Immature natural killer cell (primary cell): ENCODE measurements at places on chromosomes 11 and 22. TPM values are rescaled to one million over a fixed set of nuclear protein-coding genes. Genes with fewer than 3 reads are reported as not detected.

DNA sequence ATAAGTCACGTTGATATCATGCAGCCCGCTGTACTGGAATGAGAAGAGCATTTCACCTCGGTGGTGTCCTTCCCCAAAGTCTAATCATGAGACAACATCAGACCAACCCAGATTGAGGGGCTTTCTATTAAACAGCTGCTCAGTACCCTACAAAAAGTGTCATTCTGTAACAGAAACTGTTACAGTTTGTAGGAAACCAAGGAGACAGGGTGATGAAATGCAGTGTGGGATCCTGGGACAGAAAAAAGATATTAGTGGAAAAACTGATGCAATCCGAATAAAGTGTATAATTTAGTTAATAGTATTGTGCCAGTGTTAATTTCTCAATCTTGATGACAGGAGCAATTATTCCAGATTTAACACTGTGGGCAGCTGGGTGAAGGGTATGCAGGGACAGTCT, 128.0 kb downstream of the MICAL2 start:
- no peak overlapping the region for H3K27ac ChIP-seq
- peaks cover 18% of the 10 kb centered on the region for H3K36me3 ChIP-seq
- peaks cover 32% of the 10 kb centered on the region for H3K4me1 ChIP-seq
- H3K4me3 ChIP-seq, result no peak overlapping the region

DNA sequence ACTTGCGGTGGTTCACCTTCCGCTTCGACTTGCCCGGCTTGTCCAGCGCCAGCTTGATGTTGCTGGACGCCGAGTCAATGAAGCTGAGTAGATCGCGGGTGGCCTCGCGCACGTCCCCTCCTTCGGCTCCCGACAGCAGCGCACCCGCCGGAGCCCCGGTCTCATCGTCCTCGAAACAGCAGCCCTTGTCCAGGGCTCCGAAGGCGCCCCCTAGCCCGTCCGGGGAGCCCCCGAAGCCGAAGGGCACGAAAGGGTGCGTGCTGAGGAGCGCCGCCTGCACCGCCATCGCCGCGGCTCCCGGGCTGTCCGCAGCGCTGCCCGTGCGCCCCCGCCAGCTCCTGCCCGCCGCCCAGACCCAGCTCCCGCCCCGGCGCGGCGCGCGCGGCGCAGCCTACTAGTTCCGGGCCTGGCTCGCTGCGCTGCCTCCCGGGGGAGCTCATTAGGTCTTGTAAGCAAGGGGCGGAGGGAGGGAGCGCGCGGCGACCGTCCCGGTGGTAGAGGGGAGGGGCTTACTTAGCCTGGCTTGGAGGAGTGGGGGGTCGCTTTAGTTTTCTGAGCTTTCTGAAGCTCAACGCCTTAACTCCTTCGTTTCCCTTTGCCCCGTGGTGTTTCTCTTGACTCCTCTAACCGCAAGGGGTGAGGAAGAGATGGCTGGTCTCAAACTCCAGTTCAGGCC, at the start of gene FAM181B:
Gene FAM181B (minus strand): TSS at position 421 of the 676 bp plus-strand sequence. CDS start 135 bp downstream, at position 286.
- H3K4me3 ChIP-seq, result peak within 1 kb of the TSS; percentile 57
- H3K36me3 ChIP-seq, result peaks cover 8% of the 10 kb centered on the region
- peaks cover 45% of the 10 kb centered on the region for H3K27me3 ChIP-seq
- no peaks in the 10 kb centered on the region for H3K4me1 ChIP-seq

GRCh38 chr11:69948256-69949141, 129.3 kb upstream of the FGF3 start:
- H3K27me3 ChIP-seq, result no peaks in the 10 kb centered on the region
- no peaks in the 10 kb centered on the region for H3K4me1 ChIP-seq
- no peak overlapping the region for H3K4me3 ChIP-seq

DNA sequence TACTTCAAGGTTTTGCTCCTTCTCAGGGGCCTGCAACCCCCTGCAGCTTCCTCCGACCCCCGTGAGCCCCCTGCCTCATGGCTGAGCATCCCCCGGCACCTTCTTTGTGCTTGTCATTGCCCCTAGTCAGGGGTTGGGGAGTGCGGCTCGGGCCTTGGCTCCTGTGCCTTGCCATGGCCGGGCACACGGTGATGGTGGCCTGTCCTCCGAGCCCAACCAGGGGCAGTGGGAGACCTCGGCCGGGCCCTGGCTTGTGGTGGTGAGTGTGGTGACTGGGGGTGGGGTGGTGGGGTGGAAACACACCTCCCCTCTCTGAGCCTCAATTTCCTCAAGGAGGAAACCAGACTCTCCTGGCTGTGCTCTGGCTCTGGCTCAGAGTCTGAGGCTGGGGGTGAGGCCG, 1.5 kb upstream of the MRGPRG start:
- peaks cover 3% of the 10 kb centered on the region for H3K36me3 ChIP-seq
- DNase-seq, result no peak
- no peak overlapping the region for H3K27ac ChIP-seq

- H3K27me3 ChIP-seq, result no peaks in the 10 kb centered on the region
- no peak overlapping the region for H3K27ac ChIP-seq
- no peak overlapping the region for H3K4me3 ChIP-seq
- no peak for DNase-seq
These were observed 9.1 kb upstream of the RANBP1 start for GRCh38 chr22:20106849-20107237.

GRCh38 chr11:112042161-112042960, 17.2 kb downstream of the DLAT start:
- H3K36me3 ChIP-seq, result peaks cover 60% of the 10 kb centered on the region
- H3K27me3 ChIP-seq, result no peaks in the 10 kb centered on the region
- H3K4me3 ChIP-seq, result no peak overlapping the region
- DNase-seq, result no peak

DNA sequence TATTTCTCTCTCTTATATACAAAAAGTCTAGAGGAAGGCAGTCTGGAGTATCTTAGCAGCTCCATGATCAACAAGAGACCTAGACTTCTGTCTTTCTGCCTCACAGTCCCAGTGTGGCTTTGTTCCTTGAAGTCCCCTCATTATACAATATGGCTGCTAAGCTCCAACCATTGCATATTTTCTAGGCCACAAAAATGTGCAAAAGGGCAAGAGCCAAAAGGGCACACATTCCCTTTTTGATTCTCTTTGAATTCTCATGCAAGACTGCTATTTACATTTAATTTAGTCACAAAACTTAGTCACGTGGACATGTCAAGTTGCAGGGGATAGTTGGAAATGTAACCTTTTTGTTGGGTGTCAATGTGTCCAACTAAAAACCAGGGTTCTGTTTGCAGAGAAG, 64.2 kb upstream of the OLFML1 start:
- no peaks in the 10 kb centered on the region for H3K4me1 ChIP-seq
- no peaks in the 10 kb centered on the region for H3K36me3 ChIP-seq
- H3K27me3 ChIP-seq, result peaks cover 5% of the 10 kb centered on the region

- DNase-seq, result no peak
- no peaks in the 10 kb centered on the region for H3K36me3 ChIP-seq
- H3K27me3 ChIP-seq, result peaks cover 3% of the 10 kb centered on the region
- no peak overlapping the region for H3K4me3 ChIP-seq
- no peak overlapping the region for H3K27ac ChIP-seq
- H3K4me1 ChIP-seq, result no peaks in the 10 kb centered on the region
These were observed 8.4 kb upstream of the OR10A3 start for GRCh38 chr11:7949934-7950333.

DNA sequence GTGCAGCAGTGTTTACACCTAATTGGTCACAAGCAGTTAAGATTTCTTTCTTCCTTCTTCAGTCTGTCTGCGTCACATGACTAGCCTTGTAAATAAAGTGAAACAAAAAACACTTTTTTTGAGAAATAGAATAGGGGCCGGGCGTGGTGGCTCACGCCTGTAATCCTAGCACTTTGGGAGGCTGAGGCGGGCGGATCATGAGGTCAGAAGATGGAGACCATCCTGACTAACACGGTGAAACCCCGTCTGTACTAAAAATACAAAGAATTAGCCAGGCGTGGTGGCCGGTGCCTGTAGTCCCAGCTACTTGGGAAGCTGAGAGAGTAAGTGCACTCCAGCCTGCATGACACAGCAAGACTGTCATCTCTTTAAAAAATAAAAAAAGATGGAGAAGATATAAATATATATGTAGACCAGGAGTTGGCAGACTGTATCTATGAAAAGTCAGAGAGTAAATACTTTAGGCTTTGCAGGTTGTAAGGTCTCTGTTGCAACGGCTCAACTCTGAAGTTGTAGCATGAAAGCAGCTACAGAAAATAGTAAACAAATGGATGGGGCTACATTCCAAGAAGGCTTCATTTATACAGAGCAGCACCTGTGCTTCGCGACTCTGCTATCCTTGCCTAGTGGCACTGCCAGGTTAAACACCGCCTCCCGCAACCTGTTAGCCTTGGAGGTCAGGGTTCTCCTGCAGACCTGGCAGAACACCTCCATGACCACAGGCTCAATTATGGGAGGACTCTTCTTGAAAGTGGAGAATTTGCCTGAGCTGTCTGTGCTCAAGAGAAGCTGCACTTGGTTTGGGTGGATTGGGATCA, 55.9 kb downstream of the PPP6R2 start:
- peaks cover 7% of the 10 kb centered on the region for H3K27me3 ChIP-seq
- peak overlapping the region; percentile 89 for H3K27ac ChIP-seq
- peaks cover 8% of the 10 kb centered on the region for H3K36me3 ChIP-seq
- H3K4me1 ChIP-seq, result peaks cover 47% of the 10 kb centered on the region

- H3K36me3 ChIP-seq, result no peaks in the 10 kb centered on the region
- H3K27me3 ChIP-seq, result peaks cover 7% of the 10 kb centered on the region
- no peak overlapping the region for H3K27ac ChIP-seq
- H3K4me1 ChIP-seq, result no peaks in the 10 kb centered on the region
- no peak for DNase-seq
These were observed 269.0 kb downstream of the OPCML start for GRCh38 chr11:133263332-133263731.

DNA sequence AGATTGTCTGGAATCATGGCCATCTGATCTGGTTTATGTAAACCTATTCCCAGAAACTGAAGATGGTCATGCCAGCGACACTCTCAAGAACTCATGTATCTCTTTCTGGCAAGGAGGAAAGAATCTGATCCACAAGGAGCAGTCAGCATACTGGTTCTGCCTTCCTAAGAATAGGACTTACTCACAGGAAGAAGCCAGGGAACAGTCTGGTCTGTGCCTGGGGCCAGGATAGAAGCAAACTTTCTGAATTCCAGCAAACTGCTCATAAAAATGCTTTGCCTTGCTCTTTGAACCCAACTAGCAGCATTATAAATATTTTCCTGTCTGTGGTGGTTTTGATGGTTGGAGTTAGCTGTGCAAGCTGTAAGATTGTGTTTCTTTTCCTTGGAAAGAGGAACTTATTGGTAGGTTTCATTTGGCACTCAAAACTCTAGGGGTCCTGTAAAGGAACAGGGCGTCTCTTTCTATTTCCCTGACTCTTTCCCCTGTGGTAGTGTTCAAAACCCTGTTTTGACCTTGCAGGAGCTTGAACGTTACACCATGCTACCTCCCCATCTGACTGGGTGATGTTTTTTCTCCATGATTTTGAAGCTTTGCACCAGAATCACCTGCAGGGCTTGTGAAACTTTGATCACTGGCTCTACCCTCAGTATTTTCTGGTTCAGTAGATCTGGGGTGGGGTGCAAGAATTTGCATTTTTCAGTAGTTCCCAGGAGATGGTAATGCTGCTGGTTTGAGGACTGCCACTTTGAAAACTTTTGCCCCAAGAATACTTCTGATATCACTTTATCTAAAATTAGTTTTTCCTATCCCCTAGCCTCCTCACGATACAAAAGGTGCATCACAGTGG, 627.8 kb upstream of the ANO5 start:
- H3K4me3 ChIP-seq, result no peak overlapping the region
- H3K27me3 ChIP-seq, result no peaks in the 10 kb centered on the region
- no peaks in the 10 kb centered on the region for H3K36me3 ChIP-seq
- H3K27ac ChIP-seq, result no peak overlapping the region

- peaks cover 60% of the 10 kb centered on the region for H3K4me1 ChIP-seq
- no peak for DNase-seq
- no peak overlapping the region for H3K4me3 ChIP-seq
These were observed 4.6 kb downstream of the BID start for GRCh38 chr22:17769716-17770082.

DNA sequence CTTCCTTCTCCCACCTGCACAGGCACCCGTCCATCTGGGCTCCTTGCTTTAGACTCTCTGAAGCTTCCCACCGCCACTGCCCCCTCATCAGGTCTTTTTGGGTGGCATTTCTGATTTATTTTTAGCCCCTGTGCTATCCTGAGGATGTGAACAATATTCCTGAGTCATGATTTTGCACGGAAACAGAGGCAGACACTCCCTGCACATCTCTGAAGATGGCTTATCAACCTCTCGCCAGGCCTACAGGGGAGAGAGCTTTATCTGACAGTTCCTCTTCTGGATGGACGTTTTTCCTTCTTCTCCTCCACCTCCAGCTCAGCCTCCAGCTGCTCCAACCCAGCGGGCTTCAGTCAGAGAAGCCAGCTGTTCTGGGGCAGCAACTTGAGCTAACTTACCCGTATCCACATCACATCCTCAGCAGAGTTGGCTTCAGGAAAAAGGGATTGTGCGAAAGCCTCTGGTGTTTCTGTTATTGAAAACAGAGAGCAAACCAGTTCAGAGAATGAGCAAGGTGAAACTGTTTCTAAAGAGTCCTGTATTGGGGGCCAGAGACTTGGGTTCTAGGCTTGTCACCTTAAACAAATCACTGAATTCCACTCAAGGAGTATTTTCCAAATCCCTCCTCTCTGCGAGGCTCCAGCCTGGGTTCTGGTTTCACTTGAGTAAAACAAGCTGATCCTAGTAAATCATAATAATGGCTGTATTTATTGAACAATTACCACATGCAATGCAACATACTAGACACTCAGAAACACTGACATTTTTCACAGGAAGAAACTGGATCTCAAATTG, 33.1 kb upstream of the ETS1 start:
- DNase-seq, result no peak
- peaks cover 6% of the 10 kb centered on the region for H3K27me3 ChIP-seq
- no peak overlapping the region for H3K4me3 ChIP-seq

DNA sequence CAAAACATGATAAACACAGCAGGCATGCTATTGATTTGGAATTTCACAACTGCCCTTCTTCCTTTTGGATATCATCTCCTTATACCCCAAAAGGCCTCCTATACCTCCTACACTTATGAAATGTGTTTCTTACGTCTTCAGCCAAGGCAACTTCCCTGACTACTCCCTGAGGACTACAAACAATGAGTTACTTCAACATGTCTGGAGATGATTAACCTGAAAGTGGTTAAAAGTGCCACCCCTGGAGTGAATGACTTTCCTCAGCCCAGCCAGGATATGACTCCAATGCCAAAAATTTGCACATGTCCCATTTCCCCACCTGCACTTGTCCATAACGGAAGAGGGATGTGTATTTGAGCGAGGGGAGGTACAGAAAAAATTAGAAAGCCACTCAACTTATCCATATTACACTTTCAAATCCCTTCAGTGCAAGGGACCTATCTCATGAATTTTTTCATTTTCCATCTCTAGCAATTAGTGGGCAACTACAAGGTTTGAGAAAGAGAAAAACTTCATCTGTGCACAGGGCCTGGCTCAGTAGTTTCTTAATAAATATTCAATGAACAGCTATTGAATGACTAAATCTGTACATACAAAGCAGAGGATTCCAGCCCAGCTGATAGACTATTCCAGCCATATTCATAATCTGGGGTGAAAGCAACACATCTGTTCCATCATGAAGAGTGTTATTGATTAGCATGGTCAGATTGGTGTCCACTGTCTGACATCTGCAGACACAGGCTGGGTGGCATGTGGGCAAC, 36.8 kb downstream of the KIRREL3 start:
- H3K4me3 ChIP-seq, result no peak overlapping the region
- H3K4me1 ChIP-seq, result no peaks in the 10 kb centered on the region
- DNase-seq, result no peak
- H3K27ac ChIP-seq, result no peak overlapping the region
- H3K27me3 ChIP-seq, result peaks cover 23% of the 10 kb centered on the region

The TECTA gene
- polyA plus RNA-seq, result not detected

The RTN4R gene
- 2.2 TPM for polyA plus RNA-seq

The NRXN2 gene
- polyA plus RNA-seq, result 0.44 TPM

The NCF4 gene
- 0.75 TPM for polyA plus RNA-seq

The CCDC73 gene
- polyA plus RNA-seq, result not detected

The KCNJ11 gene
- not detected for polyA plus RNA-seq

The KRTAP5-2 gene
- not detected for polyA plus RNA-seq

The KRTAP5-8 gene
- polyA plus RNA-seq, result not detected

The TMEM138 gene
- polyA plus RNA-seq, result 57.5 TPM
